CD4-positive, alpha-beta T cell treated with Interferon alpha-2 for 1 hour (primary cell): ENCODE measurements at places on chromosomes 3 and 15.
A peak's percentile ranks its signal among the peaks of the same experiment; 100 is the strongest.

DNA sequence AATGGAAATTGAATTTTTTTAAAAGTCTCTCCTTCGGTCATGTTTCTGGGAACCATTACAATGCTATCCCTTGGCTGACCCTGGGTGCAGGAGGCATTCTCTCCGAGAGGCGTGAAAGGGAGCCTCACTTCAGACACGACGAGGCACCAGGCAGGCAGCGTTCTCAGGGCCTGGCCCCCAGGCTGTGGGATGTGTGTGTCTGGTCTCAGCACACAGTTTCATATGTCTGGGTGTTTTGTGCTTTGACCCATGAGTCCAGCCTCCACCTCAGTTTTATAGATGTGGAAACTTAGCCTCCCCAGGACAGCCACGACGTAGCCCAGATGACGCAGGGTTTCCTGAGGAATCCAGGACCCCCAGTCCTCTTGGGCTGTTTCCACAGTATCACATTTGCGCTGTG, 34.0 kb downstream of the FGD5 start:
- DNase-seq, result no peak

DNA sequence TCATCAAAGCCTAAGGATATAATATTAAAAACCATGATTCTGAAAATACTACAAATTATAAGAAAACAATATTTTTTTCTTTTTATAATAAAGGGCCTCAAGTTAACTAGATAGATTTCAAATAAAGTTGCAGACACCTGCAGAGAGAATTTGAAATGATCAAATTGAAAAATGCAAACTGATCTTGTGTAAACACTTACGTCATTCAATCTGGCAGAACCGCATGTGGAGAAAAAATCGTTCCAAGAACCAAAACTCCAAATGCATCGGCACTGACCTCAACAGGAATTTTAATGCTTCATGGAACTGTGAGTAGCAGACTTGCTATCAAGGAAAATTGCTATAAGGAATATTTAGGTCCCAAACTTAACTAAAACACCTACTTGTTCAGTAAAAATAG, 17.2 kb downstream of the CPA3 start:
- DNase-seq, result no peak

DNA sequence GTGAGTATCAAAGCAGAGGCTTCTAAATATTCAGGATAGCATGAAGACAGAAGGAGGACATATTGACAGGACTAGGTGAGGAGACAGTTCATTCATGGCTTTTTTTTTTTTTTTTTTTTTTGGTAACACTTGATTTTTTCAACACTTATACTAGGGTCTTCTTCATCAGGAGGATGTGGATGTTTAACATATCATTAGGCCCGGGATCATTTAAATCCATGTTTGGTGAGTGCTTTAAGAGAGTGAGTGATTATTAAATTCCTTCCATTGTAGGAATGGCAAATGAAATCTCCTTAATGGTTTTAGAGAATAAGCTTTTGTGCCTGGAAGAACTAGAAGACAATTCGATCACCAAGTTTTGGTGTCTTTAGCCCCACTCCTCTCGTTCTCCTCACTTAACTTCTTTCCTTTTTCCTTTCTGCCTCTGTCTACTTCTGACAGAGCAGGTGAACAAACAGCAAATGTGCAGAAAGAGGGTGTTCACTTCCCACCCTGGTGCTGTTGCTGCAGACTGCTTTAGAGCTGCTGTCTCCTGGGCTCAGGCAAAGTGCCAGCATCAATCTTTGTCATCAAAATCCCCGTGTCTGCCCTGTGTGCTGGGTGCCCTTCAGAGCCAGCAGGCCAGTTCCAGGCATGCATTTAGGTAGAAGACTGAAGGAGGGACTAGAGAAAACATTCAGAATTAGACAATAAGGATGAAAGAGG, 35.6 kb upstream of the RAB11A start:
- DNase-seq, result no peak

DNA sequence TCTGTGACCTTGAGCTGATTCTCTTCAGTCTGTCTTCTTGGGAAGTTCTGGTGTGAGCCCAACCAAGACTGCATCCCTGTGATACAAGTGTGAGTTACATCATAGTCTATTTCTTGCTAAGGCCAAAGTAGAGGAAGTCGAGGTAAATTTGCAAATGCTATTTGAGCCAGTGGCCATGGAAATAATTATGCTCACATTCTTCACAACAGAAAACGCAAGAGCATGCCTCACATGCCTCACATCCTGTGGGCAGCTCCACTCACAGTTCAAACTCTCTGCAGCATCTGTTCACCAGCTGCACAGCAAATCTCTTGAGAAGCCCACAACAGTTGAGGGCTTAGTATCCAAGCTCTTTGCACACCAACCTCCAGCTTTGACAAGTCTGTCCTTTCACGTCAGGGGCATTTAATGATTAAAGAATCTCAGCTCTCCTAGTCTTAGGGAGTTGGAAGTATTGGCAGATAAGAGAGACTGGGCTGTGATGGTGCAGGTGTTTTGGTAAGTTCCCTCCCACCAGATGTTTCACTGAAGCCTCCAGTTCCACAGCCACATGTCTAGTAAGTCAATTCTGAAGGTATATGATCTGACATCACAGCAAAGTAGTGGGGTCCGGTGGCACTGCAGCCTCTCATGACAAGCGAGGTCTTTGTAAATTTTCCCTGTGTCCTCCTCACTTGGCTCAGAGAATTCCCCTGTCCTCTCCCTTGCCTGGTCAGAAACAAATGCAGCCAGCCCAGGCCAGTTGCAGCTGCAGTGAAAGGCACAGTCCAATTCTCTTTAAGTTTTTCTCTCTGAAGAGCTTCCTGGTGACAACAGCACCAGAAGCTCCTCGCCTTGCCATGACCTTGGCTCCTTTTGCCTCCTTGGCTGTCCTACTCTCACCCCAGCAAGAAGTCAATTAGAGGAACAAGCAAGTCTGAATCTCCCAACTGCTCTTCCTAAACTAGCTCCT, 166.1 kb downstream of the SSR3 start:
- no peak for DNase-seq

- no peak for DNase-seq
Measured at GRCh38 chr3:143736205-143736997, 111.9 kb downstream of the SLC9A9 start.

DNA sequence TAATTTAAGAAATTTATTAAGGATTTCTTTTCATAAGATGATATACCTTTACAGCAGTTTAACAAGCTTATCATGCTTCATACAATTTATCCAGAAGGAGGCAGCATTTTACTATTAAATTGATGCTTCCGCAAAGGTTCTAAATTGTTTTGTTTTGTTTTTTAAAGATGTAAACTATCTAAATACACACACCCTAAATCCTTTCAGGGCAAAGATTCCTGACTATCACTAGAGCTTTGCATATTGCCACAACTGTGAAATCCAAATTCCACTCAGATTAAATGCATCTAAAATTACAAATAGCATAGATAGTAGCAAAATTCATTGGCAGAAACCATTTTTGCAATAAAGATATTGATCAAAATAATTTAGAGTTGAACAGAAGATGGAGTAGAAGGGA, 44.5 kb upstream of the CCNL1 start:
- DNase-seq, result no peak

- DNase-seq, result no peak
Measured at GRCh38 chr3:197686899-197687298, 49.8 kb downstream of the RUBCN start.

GRCh38 chr15:63166219-63166618, 8.9 kb upstream of the RPS27L start:
- peak; percentile 7 for DNase-seq

DNA sequence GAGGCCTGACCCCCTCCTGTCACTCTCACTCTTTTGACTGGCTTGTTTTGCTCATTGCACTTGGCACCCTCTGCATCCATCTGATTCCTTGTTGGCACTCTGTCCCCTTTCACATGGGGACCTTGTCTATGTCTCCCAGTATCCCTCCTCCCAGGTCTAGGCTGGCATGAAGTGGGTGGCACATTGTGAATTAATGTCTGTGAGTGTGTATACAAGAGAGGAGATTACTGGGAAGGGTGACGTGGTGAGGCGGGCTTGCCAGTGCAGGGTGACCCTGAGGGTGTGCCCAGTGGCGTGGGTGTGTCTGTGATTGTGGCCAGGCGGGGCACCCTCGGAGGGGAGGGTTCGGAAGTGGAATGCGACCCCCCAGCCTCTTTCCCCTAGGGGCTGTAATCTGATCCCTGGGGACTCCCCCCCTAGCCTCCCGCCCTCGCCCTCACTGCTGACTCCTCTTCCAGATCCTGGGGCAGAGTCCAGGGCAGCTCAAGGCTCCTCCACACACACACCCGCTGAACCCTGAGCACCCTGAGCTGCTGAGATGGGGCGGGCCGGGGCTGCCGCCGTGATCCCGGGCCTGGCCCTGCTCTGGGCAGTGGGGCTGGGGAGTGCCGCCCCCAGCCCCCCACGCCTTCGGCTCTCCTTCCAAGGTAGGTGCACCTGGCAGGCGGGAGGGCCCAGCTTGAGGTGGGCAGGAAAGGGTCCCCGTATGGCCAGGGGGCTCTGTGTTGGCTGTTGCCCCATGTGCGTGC, at the start of gene SEMA3B:
TSS of gene SEMA3B (plus strand) at position 445 of the 749 bp plus-strand sequence. CDS start at position 539, 94 bp downstream.
- no peak for DNase-seq

DNA sequence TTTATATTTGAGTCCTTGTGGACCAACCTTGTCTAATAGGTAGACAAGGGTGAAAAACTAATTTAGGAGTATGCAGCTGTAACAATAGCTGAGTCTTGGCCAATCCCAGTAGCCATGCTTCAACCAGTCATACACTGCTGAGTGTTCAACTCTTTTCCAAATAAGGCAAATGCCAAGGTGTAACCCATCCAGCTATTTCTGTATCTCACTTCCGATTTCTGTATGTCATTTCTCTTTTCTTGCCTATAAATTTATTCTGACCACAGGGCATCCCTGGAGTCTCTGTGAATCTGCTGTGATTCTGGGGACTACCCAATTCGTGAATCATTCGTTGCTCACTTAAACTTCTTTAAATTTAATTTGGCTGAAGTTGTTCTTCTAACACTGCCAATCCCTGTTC, 93.2 kb downstream of the MAGI1 start:
- DNase-seq, result no peak

DNA sequence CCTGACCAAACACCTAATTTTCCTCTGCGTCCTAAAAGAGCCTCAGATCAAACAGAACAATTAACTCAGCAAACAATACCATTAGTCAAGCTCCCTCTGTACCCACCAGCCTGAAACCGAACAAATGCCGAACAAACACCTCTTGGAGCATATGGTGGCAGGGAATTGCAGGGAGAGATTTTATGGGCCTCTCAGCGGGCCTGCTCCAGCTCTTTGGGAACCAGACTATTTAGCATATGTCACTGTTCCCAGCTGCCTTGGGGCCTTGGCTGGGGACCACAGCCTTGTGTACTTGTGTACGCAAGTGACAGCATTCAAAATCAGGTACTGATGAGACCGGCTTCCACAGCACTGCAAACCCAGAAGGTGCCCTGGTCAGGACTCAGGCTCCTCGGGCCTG, 388.8 kb upstream of the PPP2R3A start:
- DNase-seq, result no peak

- DNase-seq, result no peak
Measured at GRCh38 chr3:23830869-23831484, 25.2 kb downstream of the UBE2E1 start.

- peak; percentile 43 for DNase-seq
Measured at GRCh38 chr3:125437631-125438435, 62.7 kb upstream of the ZNF148 start.

- no peak for DNase-seq
Measured at GRCh38 chr15:60264566-60264965, 133.2 kb downstream of the ANXA2 start.

DNA sequence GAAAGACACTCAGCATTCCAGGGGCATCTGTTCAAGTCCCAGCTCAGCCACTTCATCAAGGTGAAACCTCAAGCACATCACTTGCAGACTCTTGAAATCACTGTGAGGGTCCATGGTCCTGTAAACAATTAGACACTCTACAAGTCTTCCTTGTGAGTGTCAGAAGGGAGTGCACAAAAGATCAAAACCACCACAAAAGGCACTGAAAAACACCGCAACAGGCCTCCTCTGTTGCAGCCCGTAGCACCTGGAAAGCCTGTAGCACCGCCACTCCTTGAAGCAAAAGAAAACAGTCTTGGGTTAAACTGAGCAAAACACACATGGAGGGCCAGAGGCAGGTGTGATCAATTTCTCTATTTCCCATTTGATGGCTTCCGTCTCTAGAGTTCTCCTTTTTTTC, 63.8 kb upstream of the SNRK start:
- DNase-seq, result peak; percentile 13

- no peak for DNase-seq
Measured at GRCh38 chr15:65777053-65777452, 15.0 kb downstream of the DENND4A start.

DNA sequence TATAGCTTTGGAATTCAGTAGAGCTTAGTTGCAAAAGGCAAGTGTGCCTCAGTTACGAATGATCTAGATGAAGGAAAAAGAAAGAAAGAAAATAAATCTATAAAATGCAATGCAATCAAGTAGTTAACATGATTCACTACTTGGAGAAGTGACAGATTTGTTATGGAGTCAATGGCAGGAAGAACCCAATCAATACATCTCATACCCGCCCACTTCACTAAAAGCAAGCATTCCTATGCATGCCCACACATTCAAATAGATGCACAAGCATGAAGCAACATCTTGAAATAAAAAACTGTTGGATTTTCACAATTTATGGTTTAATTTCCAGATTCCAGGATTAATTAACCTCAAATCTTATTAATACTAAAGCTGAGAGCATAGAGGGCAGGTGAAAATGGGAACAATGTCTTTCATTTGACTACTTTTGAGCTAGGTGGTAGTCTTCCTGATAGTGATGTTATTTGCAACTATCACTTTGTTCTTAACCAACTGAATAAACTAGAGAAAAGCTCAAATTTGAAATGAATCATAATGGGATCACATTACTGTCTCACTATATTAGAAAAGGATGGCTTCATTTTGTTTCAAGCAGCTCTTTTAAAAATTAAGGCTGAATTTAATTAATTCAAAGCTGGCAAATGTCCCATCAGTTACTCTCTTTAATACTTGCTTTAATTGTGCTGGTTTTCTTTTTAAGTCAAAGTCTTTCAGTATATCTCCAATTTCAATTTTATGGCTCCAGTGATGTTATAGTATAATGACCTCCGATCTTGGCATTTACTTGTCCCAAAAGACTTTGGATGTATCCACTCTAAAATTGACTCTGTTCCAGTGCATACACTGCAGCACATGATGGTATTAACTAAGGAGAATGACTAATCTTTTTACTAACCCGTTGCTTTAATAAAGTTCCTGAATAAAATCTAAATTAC, 46.7 kb upstream of the CCDC50 start:
- DNase-seq, result no peak

DNA sequence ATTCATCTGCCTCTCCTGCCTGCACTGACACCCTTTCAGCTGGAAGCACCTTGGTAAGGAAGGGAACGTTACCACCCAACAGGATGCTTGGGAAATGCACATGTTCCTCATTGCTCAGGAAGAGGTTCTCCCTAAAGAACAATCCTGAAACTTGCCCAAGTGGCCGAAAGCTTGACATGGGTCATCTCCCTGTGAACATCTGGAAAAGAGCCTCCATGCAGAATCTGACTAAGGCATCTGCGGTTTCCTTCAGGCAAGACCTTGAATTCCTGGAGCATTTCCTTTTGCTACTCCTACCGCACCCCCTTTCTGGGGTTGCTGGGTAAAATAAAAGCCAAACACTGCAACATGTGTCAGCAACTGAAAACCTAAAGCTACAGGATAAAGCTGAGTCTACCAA, 68.7 kb upstream of the SNRK start:
- DNase-seq, result no peak
